CD4-positive, alpha-beta T cell treated with Interleukin-6 at 100 ng/mL for 8 hours (primary cell): ENCODE measurements at places on chromosomes 3 and 15.

DNA sequence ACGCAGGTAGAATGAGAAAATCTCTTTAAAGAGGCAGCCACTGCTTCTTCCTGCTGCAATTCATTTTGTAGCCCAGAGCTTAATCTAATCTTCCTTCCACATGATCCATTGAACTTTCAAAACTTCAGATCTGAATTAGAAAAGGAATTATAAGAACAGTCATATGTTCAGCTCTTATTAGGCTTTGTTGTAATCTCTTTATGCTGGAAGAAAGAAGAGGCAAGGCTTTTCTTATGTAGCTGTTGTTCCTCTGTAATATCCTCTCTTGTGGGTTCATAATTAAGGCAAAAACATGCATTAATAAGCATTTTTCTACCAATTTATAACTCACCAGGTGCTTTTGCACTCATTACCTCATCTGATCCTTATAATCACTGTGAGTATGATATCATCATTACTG is 634.9 kb upstream of the CFAP20DC start:
- no peak for DNase-seq

DNA sequence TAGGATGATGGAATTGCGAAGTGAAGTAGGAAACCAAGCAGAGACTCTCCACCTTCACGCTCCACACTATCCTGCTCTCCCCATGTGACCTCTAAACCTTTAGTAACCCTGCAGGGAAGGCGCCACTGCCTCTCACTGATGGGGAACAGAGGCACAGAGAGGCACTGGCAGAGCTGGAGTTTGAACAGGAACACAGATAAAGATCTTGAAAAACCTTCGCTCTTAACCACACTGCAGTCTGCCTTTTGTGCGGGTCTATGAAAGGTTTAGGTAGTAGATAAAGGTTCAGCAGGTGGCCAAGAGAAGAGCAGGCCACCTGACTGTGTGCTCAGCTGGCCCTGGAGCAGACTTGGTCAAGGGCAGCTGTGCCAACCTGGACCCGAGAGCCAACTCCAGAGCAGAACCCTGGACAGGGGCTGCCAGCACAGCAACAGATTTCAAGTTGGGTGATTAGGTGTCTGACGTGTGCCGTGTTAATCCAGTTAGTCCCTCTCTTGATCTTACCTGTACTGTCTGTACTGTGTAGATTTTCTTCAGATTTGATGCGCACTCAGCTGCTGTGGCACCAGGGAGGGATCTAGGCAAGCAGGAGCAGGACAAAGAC is 15.2 kb downstream of the EIF4E3 start:
- DNase-seq, result no peak

DNA sequence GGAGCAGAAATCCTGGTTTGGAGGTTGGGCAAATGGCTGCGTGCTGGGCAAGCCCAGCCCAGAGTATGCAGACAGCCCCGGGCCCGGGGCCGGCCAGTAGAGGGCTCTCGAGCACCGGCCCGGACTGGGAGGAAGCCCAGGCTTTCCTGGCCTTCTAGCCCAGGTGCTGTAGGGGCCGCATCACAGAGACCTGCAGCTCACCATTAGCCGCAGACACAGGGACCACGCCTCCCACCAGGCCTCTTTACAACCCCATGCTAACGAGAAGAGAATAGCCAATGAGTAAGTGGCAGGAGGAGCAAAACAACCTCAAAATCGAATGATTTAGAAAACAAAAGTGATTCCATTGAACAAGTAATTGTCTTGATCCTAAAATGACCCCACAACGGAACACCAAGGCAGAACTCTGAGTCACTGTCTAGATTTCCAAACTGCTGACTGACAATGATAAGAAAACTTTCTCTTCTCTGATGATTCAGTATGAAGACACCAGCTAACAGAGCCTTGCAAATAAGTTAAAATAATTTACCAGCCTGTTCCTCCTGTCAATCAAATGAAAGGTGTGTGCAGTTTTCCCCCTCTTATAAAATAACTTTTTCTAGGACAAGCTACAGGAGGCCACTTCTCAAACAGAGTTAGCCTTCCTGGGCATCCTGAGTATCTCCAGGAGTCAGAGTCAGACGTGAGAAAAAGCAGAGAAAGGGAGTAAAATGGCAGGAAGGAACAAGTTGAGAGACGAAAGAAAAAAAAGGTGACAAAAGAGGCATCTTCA is 102.2 kb downstream of the DGKG start:
- DNase-seq, result peak; percentile 64

- no peak for DNase-seq
Observed at GRCh38 chr3:118628704-118629341, 405.8 kb downstream of the IGSF11 start.

GRCh38 chr3:30462721-30463470 is 143.5 kb upstream of the TGFBR2 start:
- DNase-seq, result no peak

- no peak for DNase-seq
Observed at GRCh38 chr15:41883484-41883825, 10.4 kb downstream of the SPTBN5 start.

DNA sequence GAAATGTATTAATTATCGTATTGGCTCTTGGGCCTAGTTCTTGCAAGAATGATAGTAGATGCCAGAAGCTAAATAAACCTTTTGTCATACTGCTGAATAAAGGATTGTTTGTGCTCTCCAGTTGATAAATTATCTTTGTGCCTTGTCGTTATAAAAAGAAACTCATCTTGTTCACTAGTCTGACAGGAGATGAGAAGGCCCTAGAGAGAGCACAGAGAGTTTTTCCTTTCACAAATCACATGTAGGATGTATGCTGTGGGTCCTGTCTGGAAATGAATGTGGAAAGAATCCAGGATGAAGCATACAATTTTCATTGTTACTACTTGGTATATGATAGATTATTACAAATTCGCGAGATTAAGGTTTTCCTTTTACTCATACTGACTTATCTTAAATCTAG is 113.0 kb downstream of the NLGN1 start:
- DNase-seq, result no peak

DNA sequence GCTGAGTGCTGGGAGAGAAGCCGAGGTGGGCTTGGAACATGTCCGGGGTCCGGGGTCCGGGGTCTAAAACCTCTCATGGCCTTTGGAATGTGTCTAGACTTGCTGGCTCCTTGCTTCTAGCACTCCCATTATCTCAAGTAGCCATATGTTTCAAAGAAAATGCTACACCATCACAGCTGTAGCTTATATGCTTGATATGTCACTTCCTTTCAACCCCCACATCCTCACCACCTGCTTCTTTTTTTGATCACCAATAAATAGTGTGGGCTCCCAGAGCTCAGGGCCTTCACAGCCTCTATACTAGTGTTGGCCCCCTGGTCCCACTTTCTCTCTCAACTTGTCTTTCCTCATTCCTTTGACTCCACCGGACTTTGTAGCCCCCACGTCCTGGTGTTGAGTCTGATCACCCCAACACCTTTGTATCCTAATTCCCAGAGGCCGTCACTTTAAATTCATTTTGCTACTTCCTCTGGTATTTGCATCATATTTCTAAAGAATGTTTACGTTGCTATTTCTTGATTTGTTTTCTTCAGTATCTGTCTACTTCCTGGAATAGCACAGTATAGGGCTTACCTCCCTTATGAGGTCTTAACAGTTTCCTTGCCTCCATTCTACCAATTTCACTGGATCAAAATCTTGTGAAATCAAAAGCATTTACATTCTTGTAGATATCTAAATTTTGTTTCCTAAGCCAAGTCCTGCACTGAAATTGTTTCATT is 71.9 kb upstream of the CHRNB4 start:
- no peak for DNase-seq

GRCh38 chr3:69504232-69504631 is 118.3 kb upstream of the FRMD4B start:
- no peak for DNase-seq

DNA sequence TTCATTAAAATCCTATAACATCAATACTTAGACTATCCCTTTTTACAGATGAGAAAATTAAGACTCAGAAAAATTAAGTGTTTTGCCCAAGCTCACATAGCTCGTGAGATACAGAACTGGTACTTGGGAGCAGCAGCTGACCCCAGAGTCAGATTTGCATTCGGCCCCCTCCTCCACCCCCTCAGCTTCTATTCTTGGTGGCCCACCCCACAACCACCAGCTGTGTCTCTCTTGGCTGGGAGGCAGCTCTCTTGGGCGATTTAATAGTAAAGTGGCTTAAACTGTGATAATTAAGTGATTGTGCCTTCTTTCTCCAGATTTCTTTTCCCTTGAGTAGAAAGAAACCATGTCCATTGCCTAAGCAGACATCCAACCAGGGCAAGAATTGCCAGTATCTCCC is 203.6 kb upstream of the PDZRN3 start:
- DNase-seq, result no peak

DNA sequence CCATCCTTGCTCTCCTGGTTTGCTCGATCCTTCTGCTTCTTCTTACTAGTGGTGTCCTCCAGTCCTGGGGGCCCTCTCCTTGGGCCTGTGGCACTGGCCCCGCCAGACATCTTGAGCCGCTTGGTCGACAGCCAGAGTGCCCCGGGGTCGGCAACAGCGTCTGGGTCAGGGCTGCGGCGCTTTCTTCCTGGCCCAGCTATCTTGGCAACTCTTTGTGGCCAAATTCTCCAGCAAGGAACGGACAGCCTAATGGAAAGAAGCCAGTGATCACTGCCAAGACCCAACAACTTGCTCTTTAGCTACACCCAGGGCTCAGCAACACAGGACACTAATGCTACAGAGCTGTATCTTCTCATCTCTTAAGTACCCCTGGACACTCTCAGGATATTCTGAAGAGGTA is 1.6 kb downstream of the USP19 start:
- DNase-seq, result no peak

GRCh38 chr15:43382310-43382709 is 11.4 kb downstream of the TUBGCP4 start:
- no peak for DNase-seq

DNA sequence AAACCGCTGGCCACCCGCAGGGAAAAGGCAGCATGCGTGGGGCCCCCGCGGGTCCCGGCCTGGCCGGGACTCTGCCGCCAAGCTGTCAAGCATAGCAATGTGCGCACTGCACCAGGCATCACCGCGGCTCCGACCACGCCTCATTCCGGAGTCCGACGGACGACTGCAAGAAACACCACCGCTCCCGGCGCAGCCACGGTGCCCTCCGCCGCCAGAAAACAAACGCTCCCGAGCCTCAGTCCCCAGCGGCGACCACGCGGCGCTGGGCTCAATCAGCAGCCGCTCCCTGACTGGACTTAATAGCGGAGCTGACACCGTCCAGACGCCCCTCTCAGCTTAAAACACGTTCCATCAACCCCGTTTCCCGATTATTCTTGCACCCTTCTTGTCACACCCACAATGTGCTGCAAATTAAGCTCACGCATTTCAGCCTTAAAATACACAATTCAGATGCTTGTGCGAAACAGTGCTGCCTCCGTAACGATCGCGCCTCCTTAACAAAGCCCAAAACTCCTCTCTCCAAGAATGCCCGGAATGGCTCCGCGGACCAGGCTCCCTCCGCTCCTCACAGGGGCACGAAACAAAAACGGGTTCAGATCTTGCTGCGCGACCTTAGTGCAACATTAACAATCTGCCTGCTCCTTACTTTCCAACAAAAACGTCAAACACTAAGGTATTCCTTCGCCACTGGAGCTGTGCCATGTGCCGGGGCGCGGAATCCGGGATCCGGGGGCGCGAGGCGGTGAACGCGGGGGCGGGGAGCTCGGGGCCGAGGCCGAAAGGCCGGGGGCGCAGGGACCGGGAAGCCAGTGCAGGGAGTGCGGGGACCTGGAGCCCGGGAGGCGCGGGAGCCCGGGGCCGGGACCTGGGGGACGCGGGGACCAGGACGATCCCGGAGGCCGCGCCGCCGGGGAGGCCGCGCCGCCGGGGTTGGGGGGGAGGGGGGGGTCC is 655 bp downstream of the CYFIP1 start:
- no peak for DNase-seq

- DNase-seq, result no peak
Observed at GRCh38 chr3:106309274-106309673, 440.5 kb upstream of the CBLB start.

GRCh38 chr3:45020534-45020933 is 5.6 kb upstream of the CLEC3B start:
- DNase-seq, result peak; percentile 40

GRCh38 chr3:120555657-120556509 is 40.3 kb upstream of the NDUFB4 start:
- DNase-seq, result no peak

GRCh38 chr3:12420393-12420792 is 63.9 kb upstream of the TSEN2 start:
- DNase-seq, result no peak

DNA sequence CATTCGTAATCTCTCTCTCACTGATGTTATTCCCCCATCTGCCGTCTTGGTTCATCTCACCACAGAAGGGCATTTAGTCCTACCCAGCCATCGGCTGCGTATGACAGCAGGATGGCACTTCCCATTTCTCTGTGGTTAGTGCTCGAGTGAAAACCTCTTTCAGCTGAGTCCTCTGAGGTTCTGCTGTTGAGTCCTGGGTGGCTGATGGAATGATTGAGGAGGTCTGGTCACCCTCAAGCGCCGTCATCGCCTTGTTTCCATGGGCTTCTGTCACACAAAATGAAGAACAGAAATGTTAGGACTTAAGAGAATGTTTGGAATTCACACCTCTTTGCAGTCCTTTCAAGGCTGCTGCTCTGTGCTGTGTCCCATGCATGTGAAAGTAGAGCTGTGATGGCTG is 9.4 kb upstream of the SACM1L start:
- DNase-seq, result no peak

DNA sequence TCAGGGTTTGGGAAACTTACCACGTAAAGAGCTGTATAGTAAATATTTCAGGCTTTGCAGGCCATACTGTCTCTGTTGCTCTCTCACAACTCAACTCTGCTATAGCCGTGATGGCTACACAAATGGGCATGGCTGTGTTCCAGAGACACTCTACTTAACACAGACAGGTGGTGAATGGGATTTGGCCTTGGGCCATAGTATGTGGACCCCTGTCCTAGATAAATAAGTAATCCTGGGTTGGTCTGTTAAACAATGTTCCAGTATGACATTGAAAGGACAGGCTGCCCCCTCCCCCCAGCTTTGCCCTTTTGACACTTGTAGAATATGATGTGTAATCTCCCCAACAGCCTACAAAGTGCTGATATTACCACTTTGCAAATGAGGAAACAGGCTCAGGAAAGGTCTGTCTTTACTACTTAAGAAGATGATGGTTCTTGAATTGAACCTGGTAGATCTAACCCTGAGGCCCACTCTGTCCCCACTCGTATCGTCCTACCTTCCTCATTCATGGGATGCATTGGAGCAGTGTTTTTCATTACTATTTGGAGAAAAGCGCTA is 38.4 kb downstream of the SLCO3A1 start:
- DNase-seq, result no peak

DNA sequence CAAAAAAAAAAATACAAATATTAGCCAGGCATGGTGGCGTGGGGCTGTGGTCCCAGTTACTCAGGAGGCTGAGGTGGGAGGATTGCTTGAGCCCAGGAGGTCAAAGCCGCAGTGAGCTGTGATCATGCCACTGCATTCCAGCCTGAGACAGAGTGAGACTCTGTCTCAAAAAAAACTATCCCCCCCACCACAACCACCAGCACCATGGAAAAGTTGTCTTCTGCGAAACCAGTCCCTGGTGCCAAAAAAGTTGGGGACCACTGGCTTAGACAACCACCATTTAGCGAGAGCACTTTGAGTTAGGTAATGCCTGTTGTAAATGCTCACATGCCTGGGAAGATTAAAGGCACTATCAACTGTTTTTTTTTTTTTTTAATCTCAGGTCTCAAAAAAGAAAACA is 15.4 kb downstream of the ARHGAP31 start:
- no peak for DNase-seq
